NCI-H446 treated with DMSO at 0.1 percent for 48 hours (cell line): ENCODE measurements at places on chromosomes 5 and 9.

- no peak for DNase-seq
These were observed 56.7 kb downstream of the MAPKAP1 start for GRCh38 chr9:125650271-125650737.

GRCh38 chr5:153601377-153601776 is 110.9 kb downstream of the GRIA1 start:
- no peak for DNase-seq

DNA sequence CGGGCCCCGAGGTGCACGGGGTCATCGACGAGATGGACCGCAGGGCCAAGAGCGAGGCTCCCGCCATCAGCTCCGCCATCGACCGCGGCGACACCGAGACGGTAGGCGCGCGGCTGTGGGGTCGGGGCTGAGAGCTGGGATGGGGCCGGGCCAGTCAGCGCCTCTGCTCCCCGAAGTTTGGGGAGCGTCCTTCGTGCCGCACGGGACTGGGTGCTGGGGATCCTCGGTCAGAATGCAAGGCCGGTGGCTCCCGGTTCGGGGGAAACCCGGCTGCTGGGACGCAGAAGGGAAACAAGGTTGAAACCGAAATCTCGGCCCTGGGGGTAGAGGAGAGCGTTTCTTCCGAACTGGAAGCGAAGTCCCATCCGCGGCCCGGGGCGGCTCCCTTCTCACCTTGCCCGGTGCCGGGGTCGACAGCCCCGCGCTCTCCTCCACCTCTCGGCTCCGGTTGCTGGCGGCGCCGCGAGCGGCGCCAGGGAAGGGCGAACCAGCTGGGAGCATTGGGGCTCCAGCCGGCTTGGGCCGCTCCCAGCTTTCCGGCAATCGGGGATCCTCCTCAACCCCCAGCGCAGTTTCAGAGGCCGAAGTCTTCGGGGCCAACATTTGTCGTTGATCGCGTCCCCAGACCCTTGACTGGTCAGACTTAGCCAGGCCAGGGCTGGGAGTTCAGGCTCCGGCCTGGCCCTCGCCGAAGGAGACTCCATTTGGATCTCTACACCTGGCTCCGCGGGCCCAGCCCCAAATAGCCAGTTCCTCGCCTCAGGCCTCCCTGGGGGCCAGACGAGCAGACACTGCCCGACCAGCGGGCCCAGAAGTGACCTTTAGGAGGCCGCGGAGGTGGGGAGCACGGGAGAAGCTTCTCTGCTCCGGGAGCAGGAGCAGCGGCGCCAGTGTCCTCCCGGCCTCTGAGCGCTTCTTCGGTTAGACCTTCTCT is 1.1 kb downstream of the LHX2 start:
- DNase-seq = no peak

GRCh38 chr5:56434986-56435385 is 201.9 kb upstream of the ANKRD55 start:
- DNase-seq = no peak

DNA sequence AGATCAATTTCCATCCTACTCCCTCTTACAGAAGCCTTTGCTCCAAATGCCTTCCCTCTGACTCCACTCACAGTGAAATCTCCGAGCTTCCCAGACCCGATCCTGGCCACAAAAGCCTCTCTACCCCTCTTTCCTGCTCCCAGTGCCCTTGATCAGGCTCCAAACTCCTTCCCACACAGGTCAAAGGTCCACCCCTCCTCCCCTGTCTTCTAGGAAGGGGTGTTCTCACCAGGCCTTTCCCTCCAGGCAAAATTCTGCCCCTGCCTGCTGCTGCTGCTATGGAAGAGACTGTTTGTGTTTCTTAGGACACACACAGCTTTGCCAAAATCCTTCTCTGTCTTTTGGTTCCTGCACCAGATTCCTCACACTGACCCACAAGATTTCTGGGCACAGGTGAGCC is 85.8 kb upstream of the ALDH1A1 start:
- DNase-seq = no peak

DNA sequence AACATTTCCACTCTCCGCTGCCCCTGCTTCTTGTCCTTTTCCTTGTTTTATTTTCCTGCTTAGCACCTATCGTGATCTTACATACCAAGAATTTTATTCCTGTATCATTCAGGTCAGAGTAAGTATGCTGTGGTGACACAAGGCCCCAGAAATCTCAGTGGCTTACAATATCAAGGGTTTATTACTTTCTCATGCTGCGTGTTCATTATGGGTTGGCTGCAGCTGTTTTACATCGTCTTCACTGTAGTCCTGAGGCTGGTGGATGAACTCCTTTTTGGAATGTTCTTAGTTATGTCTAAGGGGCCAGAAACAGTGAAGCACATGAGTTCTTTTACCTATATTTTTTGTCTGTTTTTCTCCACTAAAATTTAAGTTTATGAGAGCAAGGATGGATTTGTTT is 51.2 kb downstream of the FCHO2 start:
- DNase-seq = no peak

- DNase-seq = no peak
These were observed 47.3 kb downstream of the CD180 start for GRCh38 chr5:67149057-67149950.

- peak; percentile 89 for DNase-seq
These were observed 141.8 kb downstream of the FAM174A start for GRCh38 chr5:100676817-100677631.

- no peak for DNase-seq
These were observed 437.4 kb downstream of the TLE4 start for GRCh38 chr9:80009204-80009603.

GRCh38 chr5:180114304-180115003 is 42.9 kb upstream of the RNF130 start:
- no peak for DNase-seq
